ENCODE measurements at places on chromosomes 2 and 18. TPM values are rescaled to one million over a fixed set of nuclear protein-coding genes. Genes with fewer than 3 reads are reported as not detected.

PEX13 gene
- 19.8 TPM for total RNA-seq

ALPG gene
- total RNA-seq: 0.10 TPM

VIT gene
- not detected for total RNA-seq

GPAT2 gene
- total RNA-seq: 54.2 TPM

MEP1B gene
- not detected for total RNA-seq

TMEFF2 gene
- total RNA-seq: not detected

GPC1 gene
- total RNA-seq: 79.1 TPM

QPCT gene
- total RNA-seq: not detected

ATRAID gene
- total RNA-seq: 93.6 TPM

CYP27C1 gene
- not detected for total RNA-seq

XDH gene
- total RNA-seq: 0.15 TPM

CDH19 gene
- not detected for total RNA-seq

LTBP1 gene
- 5.1 TPM for total RNA-seq

All from HCT116 (cell line).